NCI-H1105 treated with DMSO at 0.1 percent for 48 hours (cell line): ENCODE measurements at places on chromosomes 12 and 14.
A peak's percentile ranks its signal among the peaks of the same experiment; 100 is the strongest.

DNA sequence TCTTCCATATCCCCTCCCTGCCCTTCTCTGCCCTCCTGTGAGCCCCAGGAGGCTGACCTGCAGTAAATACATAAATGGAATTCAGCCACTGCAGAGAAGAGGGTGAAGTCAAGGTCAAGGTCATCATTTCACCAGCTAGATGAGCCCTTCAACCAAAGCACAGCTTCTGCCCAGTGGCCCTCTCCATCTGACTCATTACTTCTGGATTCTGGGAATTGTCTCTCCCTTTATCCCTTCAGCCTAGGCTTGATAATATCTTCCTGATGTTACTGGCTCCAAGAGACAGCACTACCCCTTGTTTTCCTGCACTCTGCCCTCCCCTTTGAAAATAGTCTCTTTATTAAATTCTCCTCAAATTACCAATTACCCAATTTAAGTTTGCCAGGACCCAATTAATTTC is 64.5 kb downstream of the TTC9 start:
- no peak for DNase-seq

DNA sequence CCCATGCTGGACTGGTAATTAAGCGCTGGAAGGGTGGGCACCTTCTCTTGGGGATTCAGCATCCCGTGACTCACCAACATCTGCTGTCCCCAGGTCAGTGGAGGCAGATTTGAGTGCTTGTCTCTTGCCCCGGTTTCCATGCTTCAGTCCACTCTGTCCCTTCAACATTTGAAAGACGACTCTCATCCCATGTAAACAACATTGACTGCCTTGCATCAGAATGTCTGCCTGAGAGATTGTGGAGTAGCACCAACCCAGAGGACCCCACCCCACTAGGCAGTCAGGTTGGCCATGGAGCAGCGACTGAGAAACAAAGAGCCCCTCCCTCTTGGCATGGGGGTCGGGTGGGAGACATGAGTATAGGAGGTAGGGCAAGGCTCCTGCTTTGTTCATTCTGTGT is 4.9 kb upstream of the STAC3 start:
- DNase-seq, result no peak

- no peak for DNase-seq
Measured at GRCh38 chr14:94681300-94682060, 69.3 kb downstream of the SERPINA3 start.

DNA sequence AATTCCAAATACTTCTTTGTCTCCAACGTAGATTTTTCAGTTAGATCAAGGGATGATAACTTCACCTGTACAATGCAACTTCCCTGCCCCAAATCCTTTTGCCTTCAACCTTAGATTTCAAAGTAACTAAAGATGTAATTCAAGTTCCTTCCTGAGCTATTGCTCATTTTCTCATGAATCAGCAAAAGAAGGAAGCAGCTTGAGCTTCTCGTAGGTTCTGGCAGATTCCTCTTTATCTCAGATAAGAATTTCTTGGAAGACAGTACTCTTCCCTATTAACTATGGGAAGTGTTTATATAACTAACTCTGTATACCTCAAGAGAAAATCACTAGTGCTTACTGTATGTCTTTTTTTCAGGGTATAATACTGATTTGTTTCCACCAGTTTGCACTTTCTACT is 203.8 kb downstream of the RASSF9 start:
- DNase-seq, result no peak

- no peak for DNase-seq
Measured at GRCh38 chr12:30953951-30954751, 27.6 kb downstream of the TSPAN11 start.

GRCh38 chr12:50186681-50187080 is 19.5 kb upstream of the CERS5 start:
- no peak for DNase-seq

GRCh38 chr12:67982164-67982563 is 7.1 kb upstream of the IFNG-AS1 start:
- no peak for DNase-seq

- no peak for DNase-seq
Measured at GRCh38 chr12:72365151-72365550, 93.0 kb downstream of the TRHDE start.

GRCh38 chr12:122944605-122945592 is 21.4 kb downstream of the ABCB9 start:
- DNase-seq, result no peak

GRCh38 chr14:71967704-71968103 is 35.5 kb downstream of the RGS6 start:
- no peak for DNase-seq

DNA sequence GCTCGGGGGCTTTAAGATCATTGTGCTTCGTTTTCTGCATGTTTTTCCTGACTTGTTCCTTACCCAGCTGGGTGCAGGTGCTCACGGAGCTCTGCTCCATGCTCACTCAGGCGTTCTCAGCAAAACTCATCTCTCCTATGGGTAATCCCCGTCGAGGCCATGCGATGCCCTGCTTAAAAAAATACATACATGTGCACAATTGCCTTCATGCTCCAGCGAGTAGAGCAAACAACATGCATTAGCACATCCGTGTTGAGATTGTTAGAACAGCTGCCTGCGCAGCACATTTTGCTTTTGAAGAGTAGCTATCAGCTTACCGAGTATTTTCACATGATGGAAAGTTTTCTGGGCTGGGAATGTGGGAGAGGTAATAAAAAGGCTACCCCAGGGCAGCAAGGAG is 16.2 kb downstream of the AACS start:
- DNase-seq, result peak; percentile 97

- no peak for DNase-seq
Measured at GRCh38 chr14:85483652-85484051, 46.3 kb upstream of the FLRT2 start.

DNA sequence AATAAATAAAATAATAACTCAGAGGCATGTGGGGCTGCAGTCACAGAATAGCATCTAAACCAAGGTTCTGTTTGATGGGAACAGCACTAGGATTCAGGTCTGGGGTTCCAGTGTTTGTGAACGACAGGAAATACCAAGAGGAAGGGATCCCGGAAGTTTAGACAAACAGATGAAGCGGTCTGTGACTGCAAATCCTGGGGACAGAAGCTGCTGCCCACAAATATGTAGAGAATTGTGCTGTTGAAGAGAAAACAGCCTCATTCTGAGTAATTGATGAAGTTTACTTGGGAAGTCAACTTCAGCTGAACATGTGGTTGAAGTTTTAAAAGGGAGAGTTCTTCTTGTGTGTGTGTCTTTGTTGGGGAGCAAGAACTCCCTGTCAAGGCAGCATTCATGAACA is 98.4 kb upstream of the TBX5 start:
- DNase-seq, result no peak

GRCh38 chr12:132600048-132601032 is 10.0 kb downstream of the LRCOL1 start:
- no peak for DNase-seq

- no peak for DNase-seq
Measured at GRCh38 chr14:32635061-32635719, 303.5 kb upstream of the NPAS3 start.

DNA sequence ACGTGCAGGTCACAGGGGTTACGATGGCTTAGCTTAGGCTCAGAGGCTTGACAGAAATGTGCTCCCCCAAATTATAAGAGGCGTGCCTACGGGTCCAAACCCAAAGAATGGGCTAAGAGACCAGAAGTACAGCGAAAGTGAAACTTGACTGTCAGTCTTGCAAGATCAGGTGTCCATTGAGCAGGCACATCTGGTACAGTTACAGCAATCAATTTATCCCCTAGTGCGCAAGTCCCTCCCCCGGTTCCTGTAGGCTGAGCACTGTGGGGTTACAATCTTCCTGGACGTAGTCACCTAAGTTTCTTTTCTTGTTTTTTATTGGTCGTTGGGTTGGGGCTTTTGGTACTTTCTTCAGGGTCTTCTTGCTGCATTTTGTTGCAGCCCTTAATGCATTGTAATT is 134.2 kb downstream of the UNC79 start:
- DNase-seq, result no peak

DNA sequence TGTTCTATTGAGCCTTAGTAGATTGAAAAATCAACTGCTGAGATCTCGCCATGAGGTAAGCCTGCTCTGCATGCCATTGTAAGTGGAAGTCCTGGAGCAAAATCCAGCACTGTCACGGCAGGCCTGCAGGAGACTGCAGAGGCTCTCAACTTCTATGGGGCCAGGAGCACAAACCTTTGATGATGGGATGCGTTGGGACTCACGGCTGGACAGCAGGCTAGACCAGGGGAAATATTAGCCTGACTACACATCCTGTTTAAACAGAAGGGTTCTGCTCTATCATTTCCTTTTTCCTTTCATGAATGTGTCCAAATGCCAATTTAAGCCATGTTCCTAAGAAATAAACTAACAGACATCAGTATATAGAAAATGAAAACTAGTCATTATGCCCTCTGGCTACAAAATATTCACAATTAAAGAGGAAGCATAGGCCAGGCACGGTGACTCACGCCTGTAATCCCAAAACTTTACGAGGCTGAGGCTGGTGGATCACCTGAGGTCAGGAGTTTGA is 33.9 kb upstream of the RASSF8 start:
- DNase-seq, result no peak

GRCh38 chr12:119334430-119335170 is at the start of gene CCDC60:
CCDC60 (plus strand) TSS chr12:119334729; CDS start chr12:119335177, 448 bp downstream.
- DNase-seq, result no peak

- no peak for DNase-seq
Measured at GRCh38 chr14:55423969-55424368, 12.3 kb upstream of the ATG14 start.

- DNase-seq, result no peak
Measured at GRCh38 chr12:28290262-28290661, 100.0 kb downstream of the CCDC91 start.

DNA sequence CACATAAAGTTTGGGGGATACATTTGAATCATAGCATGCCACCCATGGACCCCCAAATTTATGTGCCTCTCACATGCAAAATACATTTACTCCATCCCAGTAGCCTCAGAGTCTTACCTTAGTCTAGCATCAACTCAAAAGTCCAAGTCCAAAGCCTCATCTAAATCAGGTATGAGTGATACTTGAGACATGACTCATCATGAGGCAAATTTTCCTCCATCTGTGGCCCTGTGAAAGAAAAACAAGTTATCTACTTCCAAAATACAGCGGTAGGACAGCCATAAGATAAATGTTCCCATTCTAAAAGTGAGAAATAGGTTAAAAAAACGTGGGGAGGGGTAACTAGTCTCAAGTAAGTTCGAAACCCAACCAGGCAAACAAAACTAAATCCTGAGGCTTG is 444.2 kb downstream of the SNAPC1 start:
- no peak for DNase-seq

- no peak for DNase-seq
Measured at GRCh38 chr14:98099527-98099926, 1172.5 kb downstream of the BCL11B start.

DNA sequence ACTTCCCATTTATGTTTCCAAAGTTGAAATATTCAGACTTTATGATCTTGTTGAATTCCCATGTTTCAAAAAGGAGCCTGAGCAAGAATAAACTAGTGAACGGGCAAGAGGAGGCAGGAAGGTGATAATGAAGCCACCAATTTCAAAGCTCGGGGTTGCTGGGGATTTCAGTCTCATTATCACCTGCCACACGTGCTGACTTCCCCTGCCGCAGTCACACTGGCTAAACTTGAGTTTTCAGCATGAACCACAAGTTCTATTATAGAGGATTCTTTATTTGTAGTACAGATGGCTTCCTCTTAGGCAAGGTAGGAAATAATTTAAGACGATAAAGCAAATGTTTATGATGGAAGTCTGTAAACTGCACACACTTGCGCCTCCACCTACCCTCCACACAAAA is 18.1 kb upstream of the DIABLO start:
- no peak for DNase-seq

DNA sequence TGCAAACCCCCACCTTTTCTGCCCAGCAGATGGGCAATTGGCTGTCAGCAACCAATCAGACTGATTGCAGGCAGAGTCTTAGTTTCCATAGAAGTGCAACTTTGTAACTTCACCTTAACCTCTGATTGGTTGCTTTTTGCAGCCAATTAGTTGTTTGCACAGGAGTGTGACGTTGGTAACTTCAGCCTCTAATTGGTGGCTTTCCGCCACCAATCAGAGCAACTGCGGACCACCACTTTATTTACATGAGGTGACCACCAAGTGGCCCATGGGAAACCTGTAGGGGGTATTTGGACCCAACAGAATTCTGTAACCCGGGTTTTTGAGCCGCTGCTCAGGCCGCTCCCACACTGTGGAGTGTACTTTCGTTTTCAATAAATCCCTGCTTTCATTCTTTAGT is 32.3 kb downstream of the CDKN1B start:
- no peak for DNase-seq

- no peak for DNase-seq
Measured at GRCh38 chr12:51540996-51541395, 50.0 kb upstream of the SCN8A start.

- DNase-seq, result no peak
Measured at GRCh38 chr14:21072781-21073339, 2.8 kb downstream of the ARHGEF40 start.

GRCh38 chr14:87794561-87794960 is 198.4 kb downstream of the GALC start:
- no peak for DNase-seq

DNA sequence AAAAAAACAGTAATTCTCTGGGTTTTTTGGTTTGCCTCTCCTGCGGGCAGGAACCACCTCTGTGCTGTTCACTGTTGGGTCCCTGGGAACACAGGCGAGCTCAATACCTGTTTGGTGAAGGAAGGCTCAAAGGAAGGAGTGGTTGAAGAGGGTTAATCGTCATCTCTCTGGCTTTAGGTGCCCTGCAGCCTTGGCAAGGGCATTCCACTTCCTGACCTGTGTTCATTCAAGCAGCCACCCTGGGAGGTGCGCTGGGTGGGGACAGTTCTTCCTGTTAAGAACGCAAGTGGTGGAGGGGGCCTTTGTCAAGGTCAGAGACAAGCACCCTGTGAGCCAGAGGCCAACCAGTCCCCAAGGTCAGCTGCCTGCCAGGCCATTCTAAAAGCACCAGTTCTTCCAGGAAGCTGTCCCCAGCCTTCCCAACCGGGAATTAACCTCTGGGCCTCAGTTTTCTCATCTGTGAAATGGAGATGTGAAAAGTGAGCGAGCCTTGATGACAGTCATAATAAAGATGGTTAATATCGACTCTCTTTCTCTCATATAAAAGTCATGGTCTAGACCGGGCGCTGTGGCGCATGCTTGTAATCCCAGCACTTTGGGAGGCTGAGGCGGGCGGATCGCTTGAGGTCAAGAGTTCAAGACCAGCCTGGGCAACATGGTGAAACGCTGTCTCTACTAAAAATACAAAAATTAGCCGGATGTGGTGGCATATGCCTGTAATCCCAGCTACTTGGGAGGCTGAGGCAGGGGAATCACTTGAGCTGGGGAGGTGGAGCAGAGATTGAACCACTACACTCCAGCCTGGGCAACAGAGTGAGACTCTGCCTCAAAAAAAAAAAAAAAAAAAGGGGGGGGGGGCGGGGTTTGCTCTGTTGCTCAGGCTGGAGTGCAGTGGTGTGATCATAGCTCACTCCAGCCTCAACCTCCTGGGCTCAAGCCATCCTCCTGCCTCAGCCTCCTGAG is 6.1 kb downstream of the RHOF start:
- DNase-seq, result no peak
